Stimulated activated CD8-positive, alpha-beta memory T cell treated with anti-CD3 and anti-CD28 coated beads, Interleukin-7, amount 100 ng/mL, for 24 hours (primary cell): ENCODE measurements at places on chromosomes 5 and 9.

GRCh38 chr9:76718166-76718565 lies 46.1 kb upstream of the PCA3 start:
- no peak for DNase-seq

DNA sequence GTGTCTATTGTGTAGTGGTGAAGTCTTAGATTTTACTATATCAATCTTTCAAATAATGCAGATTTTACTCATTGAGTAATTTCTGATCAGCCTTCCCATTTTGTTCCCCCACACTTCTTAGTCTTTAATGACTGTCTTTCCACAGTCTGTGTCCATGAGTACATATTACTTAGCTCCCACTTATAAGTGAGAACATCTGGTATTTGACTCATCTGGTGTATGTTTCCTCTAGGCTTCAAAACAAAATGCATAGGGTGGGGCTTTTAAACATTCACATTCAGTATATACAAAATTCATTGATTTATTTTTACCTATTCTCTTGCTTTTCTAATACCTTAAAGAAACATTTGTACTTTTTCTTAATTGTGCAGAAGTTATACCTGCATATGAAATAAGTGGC lies 513.0 kb downstream of the MTRR start:
- DNase-seq, result no peak

- DNase-seq, result no peak
Measured at GRCh38 chr9:12993466-12993865, 218.6 kb downstream of the LURAP1L start.

GRCh38 chr9:36729906-36730305 lies 157.2 kb downstream of the MELK start:
- DNase-seq, result no peak

GRCh38 chr5:141683596-141684141 lies 1.6 kb upstream of the ARAP3 start:
- DNase-seq, result no peak

GRCh38 chr5:66891184-66891925 lies 295.2 kb downstream of the MAST4 start:
- no peak for DNase-seq

DNA sequence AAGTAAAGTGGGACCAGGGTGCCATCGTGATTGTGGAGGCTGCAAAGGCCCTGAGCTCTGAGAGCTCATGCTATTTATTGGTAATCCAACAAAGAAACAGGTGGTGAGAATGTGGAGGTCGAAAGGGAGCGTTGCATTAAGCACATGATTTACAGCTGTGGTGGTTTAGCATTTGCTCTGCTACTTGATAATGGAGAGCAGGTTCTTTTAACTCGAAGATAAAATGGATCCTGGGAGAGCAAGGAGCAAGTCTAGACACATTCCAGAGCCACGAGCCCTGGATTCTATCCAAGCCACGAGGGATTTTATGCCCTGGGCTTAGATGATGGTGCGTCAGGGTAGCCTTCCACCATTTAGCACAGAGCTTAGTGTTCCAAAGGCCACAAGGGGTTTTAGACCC lies 1710.1 kb upstream of the CDH9 start:
- no peak for DNase-seq

- DNase-seq, result no peak
Measured at GRCh38 chr5:104643320-104643719, 1080.7 kb upstream of the NUDT12 start.

- no peak for DNase-seq
Measured at GRCh38 chr5:88172847-88173758, 95.5 kb downstream of the TMEM161B start.

DNA sequence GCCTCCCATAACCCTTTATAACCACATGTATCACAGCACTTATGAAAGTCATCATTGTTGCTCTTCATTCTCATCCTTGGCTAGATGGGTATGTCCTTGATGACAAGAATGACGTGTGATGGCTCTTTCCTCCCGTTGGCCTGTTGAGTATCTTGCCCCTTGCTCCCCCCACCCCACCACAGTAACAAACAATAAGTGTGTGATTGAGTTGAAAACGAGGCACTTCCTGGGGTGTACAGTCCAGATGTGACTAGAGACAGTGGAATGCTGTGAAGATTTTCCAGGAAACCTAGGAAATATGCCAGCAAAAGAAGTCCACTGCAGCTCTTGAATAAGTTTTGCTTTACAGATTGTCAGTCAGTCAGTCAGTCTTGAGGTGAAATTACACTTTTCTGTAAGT lies 262.5 kb downstream of the ELAVL2 start:
- no peak for DNase-seq

DNA sequence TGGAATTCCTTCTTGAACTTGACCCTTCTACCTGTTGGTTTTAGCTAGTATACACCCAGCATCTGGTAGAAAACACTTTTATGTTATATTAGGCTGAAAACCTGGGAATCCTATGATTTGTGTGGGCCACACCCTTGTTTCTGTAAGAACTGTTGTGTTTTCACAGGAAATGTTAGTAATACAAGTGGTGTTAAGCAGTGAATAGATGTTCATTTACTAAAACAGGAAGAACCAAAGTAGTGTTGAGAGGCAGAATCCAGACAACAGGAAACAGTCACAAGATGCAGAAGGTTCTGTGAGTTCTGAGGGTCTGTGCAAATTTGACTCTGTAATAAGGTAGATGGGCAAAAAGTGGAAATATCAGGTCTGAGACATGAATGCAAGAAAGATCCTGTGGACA lies 73.0 kb upstream of the RAI14 start:
- no peak for DNase-seq

- DNase-seq, result no peak
Measured at GRCh38 chr9:134204991-134205578, 40.7 kb upstream of the RNU6ATAC start.

GRCh38 chr5:26889815-26890214 lies 148.6 kb downstream of the CDH9 start:
- no peak for DNase-seq

- no peak for DNase-seq
Measured at GRCh38 chr9:18678821-18679590, 205.1 kb downstream of the ADAMTSL1 start.

DNA sequence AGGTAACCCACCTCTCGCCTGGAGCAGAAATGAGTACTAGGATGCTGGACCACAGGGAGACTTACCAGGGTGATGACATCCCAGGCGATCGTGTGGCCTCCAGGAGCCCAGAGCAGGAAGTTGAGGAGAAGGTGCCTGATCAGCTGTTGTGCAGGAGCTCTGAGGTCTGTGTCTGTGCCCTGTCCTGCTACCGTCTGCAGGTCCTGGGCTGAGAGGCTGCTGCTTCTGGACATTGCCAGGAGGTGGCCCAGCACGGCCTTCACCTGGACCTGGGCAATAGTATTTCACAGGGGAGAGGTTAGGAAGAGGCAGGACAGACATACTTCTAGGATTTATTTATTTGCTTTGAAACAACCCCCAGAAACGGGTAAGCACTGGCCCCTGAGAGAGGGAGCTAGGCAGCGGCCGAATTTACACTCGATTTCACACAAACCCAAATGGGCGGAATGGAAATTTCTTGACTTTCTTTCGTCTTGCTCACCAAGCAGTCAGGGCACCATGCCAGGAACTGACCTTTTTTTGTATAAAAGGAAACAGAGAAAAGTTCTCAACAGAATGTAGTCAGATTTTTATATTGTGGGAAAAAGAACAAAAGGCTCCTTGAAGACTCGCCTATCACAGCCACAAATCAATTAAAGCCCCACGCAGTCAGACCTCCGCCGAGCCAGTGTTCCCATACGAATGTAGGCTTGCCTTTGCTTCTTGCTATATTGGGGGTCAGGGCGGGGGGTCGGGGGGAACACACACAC lies 210.3 kb downstream of the FANCC start:
- DNase-seq, result no peak

GRCh38 chr5:151432210-151432609 lies 15.2 kb upstream of the SLC36A1 start:
- DNase-seq, result no peak

DNA sequence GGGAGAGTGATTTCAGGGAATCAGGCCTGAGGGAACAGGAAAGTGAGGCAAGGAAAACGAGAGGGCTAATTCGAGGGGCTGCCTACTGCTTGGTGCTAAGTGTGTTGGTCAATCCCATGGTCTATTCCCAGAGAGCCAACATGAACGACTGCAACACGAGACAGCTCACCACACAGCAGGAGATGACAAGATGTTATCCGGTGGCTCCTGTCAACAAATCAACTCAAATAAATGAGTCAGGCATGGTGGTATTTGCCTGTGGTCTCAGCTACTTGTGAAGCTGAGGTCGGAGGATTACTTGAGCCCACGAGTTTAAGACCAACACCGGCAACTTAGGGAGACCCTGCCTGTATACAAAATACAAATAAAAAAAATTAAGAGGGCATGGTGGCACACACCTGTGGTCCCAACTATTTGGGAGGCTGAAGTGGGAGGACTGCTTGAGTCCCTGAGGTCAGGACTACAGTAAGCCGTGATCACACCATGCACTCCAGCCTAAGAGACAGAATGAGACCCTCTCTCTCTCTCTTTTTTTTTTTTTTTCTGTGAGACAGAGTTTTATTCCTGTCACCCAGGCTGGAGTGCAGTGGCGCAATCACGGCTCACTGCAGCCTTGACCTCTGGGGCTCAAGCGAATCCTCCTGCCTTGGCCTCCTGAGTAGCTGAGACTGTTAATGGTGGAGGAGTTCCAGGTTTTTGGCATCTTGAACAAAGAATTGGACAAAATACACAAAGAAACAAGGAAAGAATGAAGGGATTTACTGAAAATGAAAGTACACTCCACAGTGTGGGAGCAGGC lies 9.0 kb upstream of the FAF2 start:
- DNase-seq, result no peak

DNA sequence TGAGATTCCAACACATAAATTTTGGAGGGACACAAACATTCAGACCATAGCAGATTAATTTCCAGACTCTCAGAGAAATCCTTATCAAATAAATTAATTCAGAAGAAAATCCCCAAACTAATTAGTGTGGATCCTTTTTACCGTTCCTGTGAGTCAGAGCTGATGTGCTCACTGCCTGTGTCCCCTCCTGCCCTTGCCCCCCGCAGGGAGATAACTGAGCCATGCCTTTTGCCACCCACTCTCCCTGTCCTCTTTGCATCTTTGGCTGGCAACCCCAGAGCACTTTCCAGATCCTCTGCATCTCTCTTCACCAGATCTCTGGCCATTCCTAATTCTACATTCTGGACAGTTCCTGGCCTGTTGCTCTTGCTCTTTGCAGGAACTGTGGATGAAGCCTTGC lies 135.4 kb upstream of the MAP1B start:
- no peak for DNase-seq

DNA sequence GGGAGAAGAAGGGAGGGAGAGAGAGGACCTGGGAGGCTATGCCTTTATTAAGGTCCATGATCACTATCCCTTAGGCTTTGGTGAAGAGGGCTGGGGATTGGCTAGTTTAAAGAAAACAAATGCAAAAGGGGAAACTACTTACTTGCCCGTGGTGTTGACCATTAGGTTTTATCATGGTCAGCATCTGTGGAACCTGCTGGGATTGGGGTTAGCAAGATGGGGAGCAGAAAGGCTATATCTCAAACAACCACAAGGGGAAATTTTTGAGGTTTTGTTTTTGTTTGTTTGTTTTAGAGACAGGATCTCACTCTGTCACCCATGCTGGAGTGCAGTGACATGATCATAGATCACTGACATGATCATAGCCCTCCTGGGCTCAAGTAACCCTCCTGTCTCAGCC lies 9.0 kb upstream of the RAD23B start:
- no peak for DNase-seq

GRCh38 chr5:135493406-135494180 lies 41.4 kb upstream of the TIFAB start:
- no peak for DNase-seq

DNA sequence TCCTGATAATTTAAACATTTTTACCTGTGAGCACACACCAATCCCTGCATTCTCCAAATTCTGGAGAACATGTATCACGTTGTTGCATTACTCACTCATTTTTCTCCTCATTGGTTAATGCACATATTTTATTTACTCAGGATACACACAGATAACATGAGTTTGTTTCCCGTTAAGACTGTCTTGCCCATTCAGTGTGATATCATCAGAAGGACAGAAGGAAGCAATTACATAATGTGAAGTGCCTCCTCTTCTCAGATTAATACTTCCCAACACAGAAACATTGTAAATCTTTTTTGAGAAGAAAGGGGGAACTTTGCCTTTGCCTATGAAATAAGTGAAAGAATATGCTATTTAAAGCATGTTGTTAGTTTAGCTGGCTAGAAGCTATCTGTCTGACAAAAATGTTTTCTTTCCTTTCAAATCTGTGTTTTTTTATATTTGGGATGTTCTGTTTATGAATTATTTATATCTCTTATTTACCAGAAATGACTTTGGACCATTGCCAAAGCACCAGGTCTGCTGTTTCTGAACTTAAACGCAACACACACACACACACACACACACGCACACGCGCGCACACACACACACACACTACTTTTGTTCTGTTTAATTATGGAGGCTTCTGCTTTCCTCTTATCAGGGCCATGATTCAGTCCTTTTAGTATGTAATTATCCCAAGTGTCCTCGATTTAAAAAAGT lies 186.5 kb downstream of the CHSY3 start:
- DNase-seq, result no peak

DNA sequence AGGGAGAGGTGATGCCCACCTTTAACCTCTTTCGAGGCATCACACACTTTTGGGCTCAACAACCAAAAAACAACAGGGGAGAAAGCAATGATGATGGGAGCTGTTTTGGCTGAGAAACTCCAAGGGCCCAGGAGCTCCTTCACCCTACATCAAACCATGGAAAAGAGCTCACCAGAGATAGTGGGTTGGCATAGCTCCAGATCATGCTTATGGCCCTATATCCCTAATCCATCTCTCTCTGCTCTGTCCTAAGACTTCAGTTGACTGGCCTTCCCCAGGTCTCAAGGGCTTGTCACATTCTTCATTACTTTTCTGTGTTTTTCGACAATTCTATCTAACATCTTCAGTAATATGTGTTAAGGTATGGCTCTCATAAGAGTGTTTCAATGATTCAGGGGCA lies 5.7 kb upstream of the CTSL start:
- no peak for DNase-seq

DNA sequence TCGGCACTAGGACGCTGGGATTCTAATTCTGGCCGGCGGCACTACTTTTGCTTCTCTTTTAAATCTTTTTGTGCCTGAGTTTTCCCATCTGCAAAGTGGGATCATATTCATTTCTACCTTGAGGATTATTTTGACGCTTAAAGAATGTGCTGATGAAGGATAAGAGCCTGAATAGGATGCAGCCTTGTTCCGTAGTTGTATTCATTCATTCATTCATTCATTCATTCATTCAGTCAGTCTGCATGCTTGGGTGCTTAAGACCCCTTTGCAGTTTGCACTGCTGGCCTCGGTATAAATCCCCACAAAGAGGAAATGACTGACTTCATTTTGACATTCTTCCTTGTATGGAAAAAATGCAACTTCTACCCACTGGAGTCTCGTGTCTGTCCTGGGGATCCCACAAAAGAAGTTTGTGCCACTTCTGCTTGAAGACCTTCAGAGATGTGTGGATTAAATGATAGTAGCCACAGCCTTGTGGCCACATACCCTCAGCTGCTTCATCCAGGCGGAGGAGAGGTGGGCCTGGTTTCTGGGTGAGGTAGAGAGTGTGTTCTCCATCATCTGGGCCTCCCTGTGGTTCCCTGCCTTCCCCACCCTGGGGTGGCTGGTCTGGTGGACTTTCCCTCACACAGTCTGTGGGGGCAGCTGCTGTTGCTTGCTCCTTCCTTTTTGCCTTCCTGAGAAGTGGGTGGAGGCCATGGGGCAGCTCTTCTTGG lies 62.6 kb downstream of the PPARGC1B start:
- no peak for DNase-seq
